Hindlimb muscle (tissue), 1 donor: ENCODE measurements at places on chromosomes 6 and 20.

- DNase-seq = no peak
Measured at GRCh38 chr20:4216142-4216735, 200.9 kb upstream of the RNF24 start.

GRCh38 chr6:125700581-125701353 lies 48.7 kb upstream of the HEY2 start:
- DNase-seq = no peak

GRCh38 chr6:40369891-40370290 lies 217.3 kb downstream of the LRFN2 start:
- no peak for DNase-seq

DNA sequence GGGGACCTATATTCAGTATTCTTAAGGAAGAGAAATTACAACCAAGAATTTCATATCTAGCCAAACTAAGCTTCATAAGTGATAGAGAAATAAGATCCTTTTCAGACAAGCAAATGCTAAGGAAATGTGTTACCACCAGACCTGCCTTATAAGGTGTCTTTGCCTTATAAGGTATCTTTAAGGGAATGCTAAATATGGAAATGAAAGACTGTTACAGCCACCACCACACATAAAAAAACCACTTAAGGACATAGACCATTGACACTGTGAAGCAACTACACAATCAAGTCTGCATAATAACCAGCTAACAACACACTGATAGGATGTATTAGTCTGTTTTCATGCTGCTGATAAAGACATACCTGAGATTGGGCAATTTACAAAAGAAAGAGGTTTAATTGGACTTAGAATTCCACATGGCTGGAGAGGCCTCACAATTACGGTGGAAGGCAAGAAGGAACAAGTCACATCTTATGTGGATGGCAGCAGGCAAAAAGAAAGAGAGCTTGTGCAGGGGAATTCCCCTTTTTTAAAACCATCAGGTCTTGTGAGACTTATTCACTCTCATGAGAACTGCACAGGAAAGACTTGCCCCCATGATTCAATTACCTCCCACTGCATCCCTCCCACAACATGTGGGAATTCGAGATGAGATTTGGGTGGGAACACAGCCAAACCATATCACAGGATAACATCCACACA lies 119.2 kb upstream of the LAMA2 start:
- no peak for DNase-seq

GRCh38 chr20:22402550-22402949 lies 181.8 kb downstream of the FOXA2 start:
- DNase-seq = no peak

DNA sequence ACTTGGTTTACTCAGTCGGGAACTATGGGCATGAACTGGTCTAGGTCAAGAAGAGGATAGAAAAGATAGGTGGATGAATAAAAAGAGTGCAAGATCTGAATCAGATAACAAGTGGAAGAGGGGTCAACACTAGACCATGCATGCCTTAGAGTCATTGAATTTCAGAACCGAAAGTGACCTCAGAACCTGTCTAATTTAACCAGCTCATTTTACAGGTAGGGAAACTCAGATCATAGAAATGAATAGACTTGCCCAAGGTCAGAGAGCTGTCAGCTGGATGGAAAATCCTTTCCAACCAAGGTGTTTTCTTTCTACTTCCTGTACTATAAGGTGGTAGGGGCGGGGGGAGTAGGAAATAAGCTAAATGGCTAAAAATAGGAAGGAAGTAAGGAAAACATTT lies 121.4 kb upstream of the ADGRF1 start:
- no peak for DNase-seq

DNA sequence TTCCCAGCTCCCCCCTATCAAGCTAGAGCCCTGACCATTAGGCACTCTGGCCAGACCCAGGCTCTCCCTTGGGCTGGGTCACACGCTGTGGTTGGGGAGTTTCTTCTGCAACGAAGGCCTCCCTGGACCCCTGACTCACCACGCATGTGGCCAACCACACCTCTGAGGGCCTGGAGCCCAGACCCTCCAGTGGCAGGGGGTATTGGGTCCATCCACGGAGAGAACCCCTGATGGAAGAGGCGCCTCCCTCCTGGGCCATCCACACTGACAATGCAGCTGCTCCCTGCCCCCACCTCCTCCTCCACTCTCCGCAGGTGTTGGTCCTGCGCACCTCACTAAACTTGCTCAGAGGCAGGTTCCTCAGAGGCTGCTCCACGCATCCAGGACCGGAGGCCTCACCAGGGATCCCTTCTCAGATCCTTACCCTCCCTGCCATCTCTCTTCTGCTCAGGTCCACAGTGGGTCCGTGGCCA lies 125.4 kb downstream of the RNASET2 start:
- DNase-seq = no peak

GRCh38 chr20:39632176-39632575 lies 670.0 kb downstream of the DHX35 start:
- no peak for DNase-seq

DNA sequence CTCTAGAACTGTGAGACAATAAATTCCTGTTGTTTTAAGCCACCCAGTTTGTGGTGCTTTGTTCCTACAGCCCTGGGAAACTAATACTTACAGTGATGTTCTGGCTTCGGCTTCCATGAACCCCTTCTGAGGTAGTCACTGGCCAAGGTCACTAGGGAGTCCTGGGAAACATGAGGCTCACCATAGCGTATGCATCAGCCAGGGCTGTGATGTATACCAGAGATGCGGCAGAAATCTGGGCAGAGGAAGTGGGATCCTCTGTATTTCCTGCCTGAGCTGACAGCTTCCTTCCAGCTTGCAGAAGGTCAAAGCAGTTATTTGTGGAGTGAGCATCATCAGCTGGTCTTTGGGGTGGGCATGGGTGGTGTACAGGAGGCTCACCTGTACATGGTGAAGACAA lies 27.9 kb downstream of the KAT14 start:
- no peak for DNase-seq

- no peak for DNase-seq
Measured at GRCh38 chr6:158322724-158323560, 10.7 kb downstream of the TULP4 start.

- DNase-seq = no peak
Measured at GRCh38 chr6:80438772-80439171, 332.3 kb downstream of the BCKDHB start.

DNA sequence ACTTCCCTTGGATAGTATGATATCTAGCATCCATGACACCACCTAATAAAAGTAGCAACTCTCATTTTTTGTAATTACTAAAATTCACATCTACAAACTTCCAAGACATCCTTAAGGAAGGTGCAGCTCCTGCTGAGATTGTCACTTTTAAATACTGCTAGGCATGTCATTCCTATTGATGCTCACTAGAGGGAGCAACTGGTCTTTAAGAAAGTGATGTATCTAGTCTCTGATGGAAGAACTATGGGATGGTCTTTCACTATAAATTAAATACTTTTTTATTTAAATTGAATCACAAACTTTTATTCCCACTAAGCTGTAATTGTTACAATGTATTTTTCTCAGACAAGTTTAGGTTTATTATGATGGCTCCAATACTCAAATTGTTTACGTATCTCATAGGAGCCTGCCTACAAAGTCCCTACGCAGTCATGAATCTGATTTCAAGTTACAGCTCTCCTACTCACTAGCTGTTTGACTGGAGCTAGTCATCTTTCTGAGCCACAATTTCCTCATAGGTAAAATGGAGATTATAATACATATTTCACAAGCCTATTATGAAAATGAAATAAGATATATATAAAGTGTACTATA lies 8.1 kb upstream of the TSPYL1 start:
- peak; percentile 35 for DNase-seq

DNA sequence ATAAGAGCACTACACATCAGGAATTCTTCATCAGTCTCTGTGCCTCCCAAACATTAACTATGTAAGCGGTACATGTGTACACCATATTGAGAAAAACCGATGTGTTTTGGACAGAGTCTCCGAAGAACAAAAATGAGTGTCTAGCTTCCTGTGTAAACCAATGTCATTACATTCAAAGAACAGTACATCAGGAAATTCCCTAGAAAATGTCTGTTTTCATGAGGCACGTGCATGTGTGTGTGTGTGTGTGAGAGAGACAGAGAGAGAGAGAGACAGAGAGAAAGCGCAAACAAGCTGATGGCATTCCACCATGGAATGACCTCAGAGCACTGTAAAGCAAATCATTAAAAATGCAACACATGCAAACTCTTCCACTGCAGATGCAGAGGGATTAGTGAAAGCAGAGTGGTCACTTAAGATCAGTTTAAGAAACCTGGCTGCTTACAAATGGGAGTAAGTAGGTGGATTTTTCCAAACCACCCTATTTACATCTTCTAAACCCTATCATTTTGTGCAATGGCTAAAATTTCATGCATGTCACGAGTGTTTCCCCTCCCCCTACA lies 133.9 kb downstream of the HIVEP2 start:
- DNase-seq = no peak

DNA sequence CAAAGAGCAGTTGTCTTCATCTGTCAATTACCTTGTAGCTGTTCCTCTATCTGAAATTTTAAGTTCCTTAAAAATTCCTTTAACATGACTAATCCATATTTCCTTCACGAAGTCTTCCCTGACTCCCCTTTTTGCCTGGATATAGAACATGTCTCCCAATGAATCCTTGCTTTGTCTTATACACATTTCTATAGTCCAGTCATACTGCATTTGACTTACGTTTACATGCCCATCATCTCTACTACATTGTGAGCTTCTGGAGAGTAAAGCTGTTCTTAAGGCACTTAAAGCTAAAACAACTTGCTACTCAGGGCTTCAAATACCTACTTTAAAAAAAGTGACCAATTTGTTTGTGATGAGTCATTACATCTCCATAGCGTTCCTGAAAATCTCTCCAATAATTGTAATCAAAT lies 4.9 kb downstream of the REV3L start:
- DNase-seq = no peak

DNA sequence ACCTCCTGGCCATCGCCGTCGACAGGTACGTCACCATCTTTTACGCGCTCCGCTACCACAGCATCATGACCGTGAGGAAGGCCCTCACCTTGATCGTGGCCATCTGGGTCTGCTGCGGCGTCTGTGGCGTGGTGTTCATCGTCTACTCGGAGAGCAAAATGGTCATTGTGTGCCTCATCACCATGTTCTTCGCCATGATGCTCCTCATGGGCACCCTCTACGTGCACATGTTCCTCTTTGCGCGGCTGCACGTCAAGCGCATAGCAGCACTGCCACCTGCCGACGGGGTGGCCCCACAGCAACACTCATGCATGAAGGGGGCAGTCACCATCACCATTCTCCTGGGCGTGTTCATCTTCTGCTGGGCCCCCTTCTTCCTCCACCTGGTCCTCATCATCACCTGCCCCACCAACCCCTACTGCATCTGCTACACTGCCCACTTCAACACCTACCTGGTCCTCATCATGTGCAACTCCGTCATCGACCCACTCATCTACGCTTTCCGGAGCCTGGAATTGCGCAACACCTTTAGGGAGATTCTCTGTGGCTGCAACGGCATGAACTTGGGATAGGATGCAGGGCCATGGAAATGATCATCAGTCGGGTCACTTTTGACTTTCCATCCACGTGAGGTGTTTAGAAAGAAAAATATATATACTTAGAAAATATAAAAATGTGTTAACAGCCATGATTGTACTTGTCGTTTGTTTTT lies 868 bp downstream of the MC3R start:
- no peak for DNase-seq

GRCh38 chr6:10838794-10839333 lies 525 bp upstream of the MAK start:
- no peak for DNase-seq

GRCh38 chr20:50721881-50722281 lies 9.5 kb upstream of the PARD6B start:
- DNase-seq = no peak

GRCh38 chr20:2086177-2086979 lies 15.2 kb upstream of the STK35 start:
- no peak for DNase-seq

- no peak for DNase-seq
Measured at GRCh38 chr20:47141941-47142773, 214.3 kb downstream of the ZMYND8 start.

DNA sequence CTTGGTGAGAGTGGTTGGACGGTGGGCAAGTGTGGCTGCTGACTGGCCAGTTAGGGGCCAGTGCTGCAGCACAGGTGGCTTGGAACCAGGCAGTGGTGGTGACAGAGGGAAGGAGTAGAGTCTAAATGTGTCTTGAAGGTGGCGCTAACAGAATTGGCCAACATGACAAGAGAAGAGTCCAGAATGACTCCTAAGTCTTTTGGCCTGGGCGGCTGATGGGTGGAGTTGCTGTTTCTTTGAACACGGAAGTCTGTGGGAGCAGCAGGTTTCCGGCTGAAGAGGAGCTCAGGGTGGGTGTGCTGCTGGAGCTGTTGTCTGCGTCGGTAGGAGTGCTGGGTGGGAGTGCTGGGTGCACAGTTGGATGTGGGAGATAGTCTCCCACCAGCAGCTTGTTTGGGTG lies 10.1 kb downstream of the LSM14B start:
- DNase-seq = no peak

DNA sequence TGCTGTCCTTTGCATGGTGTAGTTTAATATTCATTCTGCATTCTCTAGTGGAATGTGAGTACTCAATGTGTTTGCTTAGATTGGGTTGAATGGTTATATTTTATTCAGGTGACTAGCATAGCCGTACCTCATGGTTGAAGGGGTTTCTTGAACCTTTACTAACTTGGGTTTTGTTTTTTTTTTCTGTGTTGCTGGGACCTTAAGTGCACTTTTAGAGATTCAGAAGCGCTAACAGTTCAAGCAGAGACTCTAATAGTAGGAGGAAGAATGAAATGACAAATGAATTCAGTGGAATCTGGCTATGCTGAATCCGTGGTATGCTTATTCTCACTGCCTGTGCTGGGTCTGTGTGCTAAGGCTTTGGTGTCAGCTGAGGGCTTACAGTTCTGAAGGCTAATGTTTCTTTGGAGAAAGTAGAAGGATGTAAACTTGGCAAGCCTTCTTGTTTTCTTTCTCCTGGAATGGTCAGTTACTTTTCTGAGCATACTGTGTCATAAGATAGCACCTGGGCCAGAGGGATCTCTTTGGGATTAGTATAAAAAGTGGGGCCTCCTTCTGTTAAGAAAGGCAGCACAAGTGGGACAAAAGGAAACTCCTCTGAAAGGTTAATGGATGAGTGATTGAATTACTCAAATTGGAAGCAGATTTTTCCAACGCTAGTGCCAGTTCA lies 28.7 kb downstream of the RNF144B start:
- DNase-seq = peak; percentile 56

GRCh38 chr6:7042056-7042653 lies 65.6 kb upstream of the RREB1 start:
- DNase-seq = no peak

DNA sequence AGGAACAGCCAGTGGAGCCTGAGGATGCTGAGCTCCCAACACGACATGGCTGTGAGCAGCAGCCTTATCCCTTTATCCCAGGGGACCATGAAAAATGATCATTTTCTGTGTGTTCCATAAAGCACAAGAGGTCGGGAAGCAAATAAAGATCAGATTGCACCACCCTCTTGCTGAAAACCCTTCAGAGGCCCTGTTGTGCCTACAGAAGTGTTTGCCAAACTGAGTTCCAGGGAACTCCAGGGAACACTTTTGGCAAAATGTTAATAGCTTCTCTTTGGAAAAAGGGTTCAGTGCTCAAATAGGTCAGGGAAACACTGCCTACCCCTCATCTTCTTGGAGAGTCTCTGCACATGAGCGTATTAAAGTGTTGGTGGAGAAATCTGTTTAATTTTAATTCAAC lies 24.4 kb downstream of the ARMC2 start:
- DNase-seq = no peak
